RPMI7951 (cell line): ENCODE measurements at places on chromosomes 5 and 9. TPM values are rescaled to one million over a fixed set of nuclear protein-coding genes. Genes with fewer than 3 reads are reported as not detected.

TCF7 gene
- total RNA-seq: 9.1 and 12.3 TPM in 2 replicates

IFNA21 gene
- not detected in 2 replicates for total RNA-seq

HTR1A gene
- total RNA-seq: not detected in 2 replicates

PLAC8L1 gene
- total RNA-seq: not detected in 2 replicates

COMMD10 gene
- total RNA-seq: 46.3 and 57.1 TPM in 2 replicates

PLCXD3 gene
- total RNA-seq: 0.20 and 0.36 TPM in 2 replicates

EXD3 gene
- 0.24 and 1.3 TPM in 2 replicates for total RNA-seq

PCDHGA10 gene
- total RNA-seq: 0.78 and 0.84 TPM in 2 replicates

GRCh38 chr9:108844391-108844790 lies 11.4 kb downstream of the ACTL7B start:
- no peak for DNase-seq

DNA sequence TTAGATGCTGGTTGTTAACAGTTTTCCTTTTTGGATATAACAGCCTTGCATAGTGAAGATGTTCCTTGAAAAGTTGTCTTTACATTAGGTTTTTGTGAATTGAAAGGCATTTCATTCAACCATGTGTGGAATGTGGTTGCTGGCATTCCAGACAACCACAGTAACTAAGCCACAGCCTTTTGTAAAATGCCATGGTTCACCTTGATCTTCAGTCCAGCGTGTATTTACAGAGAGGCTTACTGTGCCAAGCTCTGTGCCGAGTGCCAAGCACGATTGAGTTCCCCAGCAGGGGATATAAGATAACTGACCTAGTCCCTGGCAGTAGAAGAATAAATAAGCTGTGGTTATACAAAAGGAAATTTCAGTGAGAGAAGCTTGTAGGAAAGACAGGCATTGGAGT lies 4.9 kb downstream of the EXOSC2 start:
- no peak for DNase-seq

GRCh38 chr5:57529864-57530263 lies 47.3 kb upstream of the ACTBL2 start:
- no peak for DNase-seq

DNA sequence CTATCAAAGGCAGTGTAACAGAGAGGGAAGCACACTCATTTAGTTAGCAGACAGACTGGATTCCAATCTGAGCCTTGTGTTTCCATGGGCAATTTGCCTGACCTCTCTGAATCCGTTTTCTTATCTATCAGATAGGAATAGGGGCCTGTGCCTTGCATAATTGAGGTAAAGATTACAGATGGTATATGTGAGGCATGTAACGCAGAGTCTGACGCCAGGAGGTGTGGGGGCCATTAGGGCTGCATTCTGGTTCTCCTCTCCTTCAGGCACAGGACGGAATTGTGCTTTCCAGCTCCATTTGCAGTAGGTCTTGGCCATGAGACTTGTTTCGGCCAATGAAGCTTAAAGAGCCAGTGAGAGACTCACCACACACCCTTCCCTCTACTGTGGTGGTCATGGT lies 97.6 kb downstream of the FRMD3 start:
- no peak for DNase-seq

DNA sequence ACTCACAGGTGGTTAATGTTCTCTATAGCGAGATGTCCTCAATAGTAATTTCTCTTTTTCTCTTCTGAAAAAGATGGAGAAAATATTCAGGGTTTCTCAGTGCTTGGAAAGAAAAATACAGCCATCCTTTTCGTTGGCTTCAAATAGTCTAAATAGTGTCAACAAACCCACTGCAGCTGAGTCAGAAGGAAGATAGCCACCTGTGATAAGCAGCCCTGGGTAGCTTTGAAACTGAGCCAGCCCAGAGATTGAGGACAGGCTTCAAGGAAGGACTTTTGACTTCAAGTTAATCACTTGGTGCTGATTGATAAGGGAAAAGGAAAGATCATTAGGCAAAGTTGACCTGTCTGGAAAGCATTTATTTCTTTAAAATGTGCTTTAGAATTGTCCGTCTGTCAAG lies 78.7 kb upstream of the TYRP1 start:
- no peak for DNase-seq

DNA sequence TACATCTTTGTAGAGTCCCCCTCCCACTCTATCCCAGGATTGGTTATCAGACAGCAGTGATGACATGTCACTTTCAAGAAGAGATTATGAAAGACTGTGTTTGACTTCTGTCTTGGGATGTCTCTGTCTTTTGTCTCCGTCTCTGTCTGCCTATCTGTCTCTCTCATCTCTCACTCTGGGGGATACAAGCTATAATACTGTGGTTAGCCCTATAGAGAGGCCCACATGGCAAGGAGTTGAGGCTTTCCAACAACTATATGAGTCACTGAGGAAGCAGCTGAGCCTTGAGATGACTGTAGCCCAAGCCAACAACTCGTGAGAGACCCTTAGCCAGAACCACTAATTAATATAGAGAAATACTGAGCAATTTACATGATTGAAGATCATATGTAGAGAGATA lies 284.8 kb downstream of the PDE4D start:
- DNase-seq: peak; percentile 74

DNA sequence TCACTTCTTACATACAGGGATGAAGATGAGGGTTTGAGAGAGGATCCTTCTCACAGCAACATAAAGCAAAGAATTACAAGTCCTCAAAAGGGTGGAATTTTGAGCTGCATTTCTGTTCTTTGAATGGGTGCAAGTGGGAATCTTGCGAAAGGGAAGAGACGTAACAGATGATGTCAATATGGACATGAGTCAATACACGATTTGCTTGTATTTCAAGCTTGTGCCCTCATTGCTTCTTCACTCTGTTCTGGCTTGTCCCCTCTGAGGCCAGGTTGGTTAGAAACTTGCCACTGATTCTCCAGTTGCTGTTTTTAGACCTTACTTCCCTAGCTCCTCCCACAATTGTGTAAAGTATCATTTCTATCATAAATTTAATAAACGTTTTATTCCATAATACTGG lies 104.8 kb upstream of the CLINT1 start:
- no peak for DNase-seq

DNA sequence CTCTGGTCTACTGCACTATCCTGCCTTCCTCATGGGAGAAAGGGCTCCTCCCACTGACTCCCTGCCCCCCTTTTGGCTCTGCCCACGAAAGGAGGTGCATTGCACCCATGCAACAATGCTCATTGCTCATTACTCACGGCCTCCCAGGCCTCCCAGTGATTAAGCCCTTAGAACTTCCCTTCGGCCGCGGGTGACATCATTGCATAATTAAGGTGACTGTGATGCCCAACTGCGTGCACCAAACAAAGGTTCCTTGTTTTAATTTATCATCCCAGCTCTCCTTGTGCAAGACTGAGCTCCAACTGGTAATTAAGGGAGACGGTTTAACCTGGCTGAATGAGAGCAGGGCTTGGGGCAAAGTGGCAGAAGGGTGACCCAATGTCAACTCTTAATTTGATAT lies 180.4 kb downstream of the GAS1 start:
- DNase-seq: peak; percentile 78

DNA sequence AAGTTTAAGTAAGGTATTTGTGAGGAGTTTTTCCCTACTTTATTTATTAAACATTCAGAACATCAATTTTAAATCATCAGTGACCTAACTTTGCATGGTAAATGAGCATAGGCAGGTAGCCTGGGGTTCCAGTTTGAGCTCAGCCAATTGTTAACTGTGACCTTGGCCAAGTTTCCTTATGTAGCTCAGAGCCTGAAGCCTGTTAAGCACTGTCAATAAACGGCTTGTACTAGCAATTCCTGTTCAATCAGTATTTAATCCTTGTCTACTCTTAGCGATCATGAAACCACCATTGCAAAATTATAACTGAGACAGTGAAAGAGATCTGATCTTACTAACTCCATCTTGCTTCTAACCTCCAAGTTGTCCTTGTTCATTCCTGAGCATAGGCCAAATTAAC lies 4.7 kb upstream of the SOWAHA start:
- no peak for DNase-seq

GRCh38 chr9:92634712-92635605 lies 35.0 kb downstream of the IPPK start:
- peak; percentile 47 for DNase-seq

- no peak for DNase-seq
Observed at GRCh38 chr9:84615544-84615943, 54.0 kb upstream of the NTRK2 start.

DNA sequence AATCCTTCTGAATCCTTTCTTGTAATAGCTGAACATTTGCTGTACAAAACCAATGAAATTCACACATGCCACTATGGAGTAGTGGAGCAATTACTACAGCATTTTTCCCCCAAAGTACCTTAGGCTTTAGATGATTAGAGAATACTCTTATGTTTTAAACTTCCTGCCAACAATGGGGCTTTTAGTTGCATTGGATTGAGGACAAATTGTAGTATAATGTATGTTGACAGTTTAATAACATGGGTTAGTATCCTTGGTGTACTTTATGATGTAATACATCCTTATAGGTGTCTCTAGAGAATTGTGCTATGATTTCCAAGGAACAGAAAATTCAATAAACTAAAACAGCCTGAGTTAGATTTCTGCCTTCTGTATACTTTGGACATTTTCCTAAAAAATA lies 422.7 kb upstream of the GRAMD2B start:
- no peak for DNase-seq

GRCh38 chr9:29475471-29475870 lies 1902.2 kb upstream of the C9orf72 start:
- DNase-seq: no peak

- DNase-seq: no peak
Observed at GRCh38 chr5:149348518-149348917, 3.2 kb downstream of the GRPEL2 start.

DNA sequence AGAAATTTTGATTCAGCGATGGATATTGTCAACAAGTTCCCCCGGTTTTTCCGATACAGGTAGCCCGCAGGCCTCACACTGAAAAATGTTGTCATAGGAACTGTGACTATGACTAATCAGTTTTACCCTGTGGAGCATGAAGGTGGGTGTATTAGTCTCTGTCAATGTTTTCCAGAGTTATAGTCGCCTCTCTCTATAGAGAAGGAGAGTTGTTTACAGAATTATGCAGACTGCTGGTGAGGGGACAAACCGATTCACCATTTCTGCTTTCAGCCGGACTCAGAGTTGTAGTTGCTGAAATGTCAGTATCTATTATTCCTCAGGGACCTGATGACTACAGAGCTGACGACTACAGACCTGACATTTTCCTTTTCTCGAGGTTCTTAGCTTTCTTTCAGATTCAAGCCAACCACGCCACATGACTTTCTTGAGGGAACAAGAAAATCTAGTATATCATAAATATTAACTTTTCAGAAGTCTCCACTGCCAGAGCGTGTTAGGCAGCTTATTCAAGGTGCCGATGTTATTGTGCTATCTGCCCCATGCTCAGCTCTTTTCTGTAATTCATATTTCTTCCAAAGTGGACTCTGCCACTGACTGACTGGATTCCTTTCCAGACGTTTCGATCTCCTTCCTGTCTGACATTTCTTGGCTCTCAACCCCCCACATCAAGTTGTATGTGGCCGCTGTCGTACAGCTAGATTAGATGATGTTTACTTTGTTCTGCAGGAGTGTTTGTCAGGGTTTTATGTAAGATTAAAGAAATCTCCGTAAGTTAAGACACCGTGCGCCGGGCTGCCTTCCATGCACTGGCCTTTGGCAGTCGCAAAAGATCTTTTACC lies 178.1 kb downstream of the FGF1 start:
- no peak for DNase-seq

DNA sequence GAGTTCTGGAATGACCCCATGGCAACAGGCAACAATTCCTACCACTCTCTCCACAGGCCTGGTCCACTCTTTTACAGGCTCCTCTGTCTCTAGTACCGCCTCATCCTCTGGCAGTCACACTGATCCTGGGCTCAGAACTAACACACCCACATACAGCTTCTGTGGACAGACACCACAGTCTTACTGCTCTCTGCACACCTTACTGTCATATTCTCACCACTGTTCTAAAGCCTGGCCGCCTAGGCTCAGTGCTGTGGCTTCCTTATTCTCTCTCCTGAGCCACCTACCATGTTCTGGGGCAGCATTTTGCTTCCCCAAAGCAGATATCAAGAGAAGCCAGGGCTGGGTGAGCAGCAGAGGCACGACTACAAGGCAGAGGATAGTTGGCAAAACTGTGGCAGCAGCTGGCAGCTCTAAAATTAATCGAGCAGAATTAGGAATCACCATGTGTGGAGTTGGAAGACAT lies 14.8 kb downstream of the REEP5 start:
- DNase-seq: no peak
